CD4-positive, alpha-beta T cell treated with Interleukin-2 at 100 ng/mL for 4 hours (primary cell): ENCODE measurements at places on chromosomes 6 and 20.

GRCh38 chr6:135505222-135505621 lies 7.7 kb upstream of the AHI1 start:
- no peak for DNase-seq

DNA sequence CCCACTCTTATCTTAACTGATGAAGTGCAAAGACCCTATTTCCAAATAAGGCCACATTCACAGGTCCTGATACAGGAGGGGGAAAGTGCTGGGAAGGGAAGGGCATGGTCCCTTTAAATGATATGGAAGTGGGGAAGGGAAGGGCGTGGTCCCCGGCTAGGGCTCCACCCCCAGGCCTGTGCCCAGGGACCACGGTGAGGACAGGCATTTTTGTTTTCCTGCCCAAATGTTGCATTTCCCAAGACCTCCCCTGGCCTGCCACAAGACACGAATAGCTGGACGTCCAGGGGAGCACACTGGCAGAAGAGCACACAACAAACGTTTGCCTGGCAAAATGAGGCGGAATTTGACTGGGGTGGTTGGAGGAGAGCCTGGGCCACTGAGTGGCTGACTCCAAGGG lies 16.1 kb upstream of the HFE start:
- no peak for DNase-seq

- DNase-seq = no peak
Observed at GRCh38 chr6:122799140-122799745, 10.2 kb downstream of the SMPDL3A start.

GRCh38 chr6:64520050-64520449 lies 884.4 kb downstream of the PHF3 start:
- DNase-seq = no peak

DNA sequence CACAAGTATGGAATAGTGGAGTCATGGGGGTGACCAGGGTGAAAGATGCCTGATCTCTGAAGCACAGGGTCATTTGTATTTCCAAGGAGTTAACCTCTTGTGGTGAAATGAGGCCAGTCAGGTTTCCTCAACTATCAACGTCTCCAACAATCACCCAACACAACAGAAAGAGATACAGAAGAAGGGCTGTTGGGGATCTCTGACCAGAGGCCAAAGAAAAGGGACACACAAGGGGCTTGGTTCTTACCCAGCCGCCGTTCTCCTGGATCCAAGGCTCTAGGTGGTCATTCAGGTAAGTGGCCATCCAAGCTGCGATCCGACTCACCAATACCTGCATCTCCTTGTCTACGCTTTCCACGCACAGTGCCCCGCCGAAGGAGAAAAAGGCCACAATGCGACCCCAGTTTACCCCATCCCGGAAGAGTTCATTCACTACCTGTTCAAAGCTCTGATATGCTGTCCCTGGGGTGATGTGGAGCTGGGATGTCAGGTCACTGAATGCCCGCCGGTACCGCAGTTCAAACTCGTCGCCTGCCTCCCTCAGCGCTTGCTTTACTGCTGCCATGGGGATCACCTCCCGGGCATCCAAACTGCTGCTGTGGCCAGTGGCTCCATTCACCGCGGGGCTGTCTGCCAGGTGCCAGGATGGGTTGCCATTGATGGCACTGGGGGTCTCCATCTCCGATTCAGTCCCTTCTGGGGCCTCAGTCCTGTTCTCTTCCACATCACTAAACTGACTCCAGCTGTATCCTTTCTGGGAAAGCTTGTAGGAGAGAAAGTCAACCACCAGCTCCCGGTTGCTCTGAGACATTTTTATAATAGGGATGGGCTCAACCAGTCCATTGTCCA lies 1.0 kb downstream of the BCL2L1 start:
- DNase-seq = no peak

DNA sequence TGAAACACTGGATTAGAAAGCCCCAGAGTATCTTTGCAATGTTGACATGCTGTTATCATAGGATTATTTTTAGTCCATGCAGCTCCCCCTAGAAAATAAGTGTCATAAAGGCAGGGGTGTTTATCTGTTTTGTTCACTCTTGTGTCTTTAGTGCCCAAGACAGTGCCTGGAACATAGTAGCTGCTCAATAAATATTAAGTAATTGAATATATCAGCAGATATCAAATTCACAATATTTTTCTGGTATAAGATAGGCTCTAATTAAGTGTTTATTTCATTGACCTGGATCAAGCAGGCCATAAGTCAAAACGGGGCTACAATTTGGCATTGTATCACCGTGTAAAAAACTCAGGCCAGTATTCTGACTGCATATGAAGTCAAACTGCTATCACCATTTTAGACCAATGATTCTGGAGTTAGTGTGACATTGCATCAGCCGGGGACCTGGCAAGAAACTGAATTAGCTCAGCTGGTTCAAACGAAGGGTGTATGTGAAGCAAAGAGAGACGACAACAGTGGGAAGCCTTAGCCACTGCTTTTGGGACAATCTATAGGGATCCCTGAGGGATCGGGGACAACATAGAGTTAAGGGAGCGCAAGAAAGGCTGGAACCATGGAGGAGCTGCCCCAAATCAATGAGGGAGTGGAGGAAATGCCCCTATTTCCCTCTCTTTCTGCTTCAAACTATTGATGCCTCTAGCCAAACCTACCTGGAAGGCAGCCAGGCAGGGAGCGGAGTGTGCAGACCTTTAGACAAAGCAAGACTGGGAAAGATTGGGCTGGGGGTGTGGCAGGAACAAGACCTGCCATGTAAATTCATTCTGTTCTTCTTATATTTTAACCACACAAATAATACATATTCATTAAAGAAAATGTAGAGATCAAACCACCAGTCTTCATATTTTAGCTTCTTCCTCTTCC lies 112.2 kb downstream of the PLEKHG1 start:
- no peak for DNase-seq

DNA sequence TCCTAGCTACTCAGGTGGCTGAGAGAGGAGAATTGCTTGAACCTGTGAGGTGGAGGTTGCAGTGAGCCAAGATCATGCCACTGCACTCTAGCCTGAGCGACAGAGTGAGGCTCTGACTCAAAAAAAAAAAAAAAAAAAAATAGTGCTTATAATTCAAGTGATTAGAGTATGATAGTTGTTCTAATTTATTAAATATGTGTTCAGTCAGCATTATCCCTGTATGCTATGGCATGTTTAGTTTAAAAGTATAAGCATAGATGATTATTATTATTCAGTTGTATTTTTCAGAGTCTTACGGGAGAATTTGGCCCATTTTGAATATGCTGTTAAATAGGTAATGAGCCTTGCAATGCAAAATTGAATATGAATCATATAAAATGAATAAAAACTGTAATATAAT lies 64.8 kb downstream of the UBR2 start:
- no peak for DNase-seq

GRCh38 chr20:2252419-2252997 lies 43.3 kb upstream of the TGM3 start:
- no peak for DNase-seq

GRCh38 chr6:20866036-20866435 lies 331.8 kb downstream of the CDKAL1 start:
- no peak for DNase-seq
